Activated CD8-positive, alpha-beta memory T cell treated with anti-CD3 and anti-CD28 coated beads for 24 hours (primary cell): ENCODE measurements at places on chromosomes 6 and 20.

- no peak for DNase-seq
Measured at GRCh38 chr20:32411955-32412706, 54.0 kb downstream of the ASXL1 start.

DNA sequence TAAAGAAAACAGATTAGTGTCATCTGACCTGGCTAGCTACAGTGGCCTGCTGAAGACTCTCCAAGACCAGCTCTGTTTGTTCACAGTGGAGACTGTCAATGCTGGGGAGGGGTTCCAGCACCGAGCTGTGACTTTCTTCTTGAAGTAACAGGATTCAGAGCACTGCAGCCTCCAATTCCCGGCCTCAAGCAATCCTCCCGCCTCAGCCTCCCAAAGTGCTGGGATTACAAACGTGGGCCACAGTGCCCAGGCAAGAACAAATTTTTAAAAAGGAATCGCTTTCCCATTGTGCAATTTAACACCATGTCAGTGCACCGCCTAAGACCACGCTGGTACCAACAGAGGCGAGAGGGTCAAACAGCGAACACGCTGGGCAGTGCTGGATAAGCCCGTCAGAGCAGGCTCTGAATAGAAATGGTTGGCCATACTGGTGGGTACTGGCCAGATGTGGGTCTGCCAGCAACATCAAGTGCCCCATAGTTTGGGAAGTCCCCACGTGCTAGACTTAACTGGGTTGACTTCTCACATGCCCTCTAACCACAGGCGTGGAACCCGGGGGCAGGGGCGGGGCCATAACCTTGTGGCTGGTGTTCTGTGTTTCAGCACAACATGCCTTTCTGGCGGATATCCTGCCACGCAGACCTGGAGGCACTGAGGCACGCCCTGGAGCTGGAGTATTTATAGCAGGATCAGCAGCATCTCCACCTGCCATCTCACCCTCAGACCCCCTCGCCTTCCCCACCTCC is 168.9 kb downstream of the ZMYND8 start:
- no peak for DNase-seq

GRCh38 chr6:111171577-111172400 is 84.5 kb downstream of the SLC16A10 start:
- DNase-seq = no peak

DNA sequence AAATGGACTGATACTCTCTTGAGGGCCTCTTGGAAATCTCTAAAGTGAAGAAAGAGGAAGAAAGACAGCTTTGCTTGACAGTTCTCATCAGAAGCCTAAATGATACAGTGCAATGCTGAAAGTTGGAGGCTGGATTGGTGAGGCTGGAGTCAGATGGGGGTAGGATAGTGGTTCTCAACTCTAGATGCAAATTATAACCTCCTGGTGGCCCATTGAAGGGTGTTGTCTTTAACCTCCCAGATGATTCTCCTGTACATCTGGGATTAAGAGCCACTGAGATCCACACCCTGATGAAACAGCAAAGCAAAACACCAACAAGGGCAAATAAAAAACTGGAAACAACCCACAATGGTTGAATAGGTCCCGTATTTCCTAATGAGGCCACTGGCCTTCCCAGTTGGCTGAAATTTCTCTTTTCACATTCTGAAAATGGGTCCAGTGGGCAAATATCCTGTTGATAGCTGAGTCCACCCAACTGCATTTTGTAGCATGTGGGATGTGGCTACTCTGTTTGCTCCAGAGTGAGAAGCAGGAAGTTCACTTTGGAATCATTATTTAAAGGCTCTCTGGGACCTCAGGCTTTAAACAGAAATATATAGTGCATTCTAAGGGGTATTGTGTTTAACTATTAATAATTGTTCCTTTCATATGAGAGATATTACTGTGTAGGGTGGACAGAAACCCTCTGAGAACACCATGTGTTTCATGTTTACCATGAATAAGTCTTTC is 208.1 kb downstream of the SOX4 start:
- no peak for DNase-seq

DNA sequence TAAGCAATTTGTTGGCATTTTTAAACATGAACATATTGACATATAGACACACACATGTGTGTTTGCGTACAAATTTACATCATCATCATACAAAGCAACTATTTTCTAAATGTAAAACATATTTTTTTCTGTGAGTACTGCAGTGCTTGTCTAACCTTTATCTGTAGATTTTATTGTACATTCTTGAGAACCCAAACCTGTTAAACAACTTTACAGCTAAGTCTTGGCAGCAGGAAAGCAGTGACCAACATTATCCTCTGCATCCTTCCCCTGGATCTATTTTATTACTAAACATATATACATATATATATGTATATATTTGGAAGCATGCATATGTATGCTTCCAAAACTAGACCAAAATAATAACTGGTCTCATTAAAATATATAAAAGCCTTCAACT is 10.4 kb upstream of the PLCB1 start:
- no peak for DNase-seq

GRCh38 chr6:33668914-33669313 is 42.6 kb downstream of the UQCC2 start:
- no peak for DNase-seq

- DNase-seq = no peak
Measured at GRCh38 chr20:62433658-62434497, 6.5 kb upstream of the RBBP8NL start.

GRCh38 chr6:166206510-166207283 is 39.0 kb upstream of the TBXT start:
- no peak for DNase-seq

- no peak for DNase-seq
Measured at GRCh38 chr6:36692861-36693702, 4.5 kb upstream of the RAB44 start.

DNA sequence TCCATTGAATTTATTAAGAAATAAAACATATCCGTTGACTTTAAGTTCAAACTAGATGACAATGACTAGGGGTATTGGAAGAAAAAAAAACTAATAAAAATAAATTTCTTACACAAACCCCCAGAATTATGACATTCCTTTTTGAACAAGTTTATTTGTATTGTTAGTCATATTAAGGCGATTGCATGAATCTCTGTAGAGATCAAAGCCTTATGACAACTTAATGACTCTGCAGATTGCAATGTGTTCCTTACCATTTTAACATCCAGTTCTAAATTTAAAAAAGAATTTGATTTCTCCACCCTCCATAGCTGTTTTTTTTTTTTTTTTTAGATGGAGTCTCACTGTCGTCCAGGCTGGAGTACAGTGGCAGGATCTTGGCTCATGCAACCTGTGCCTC is 189.8 kb upstream of the CEP162 start:
- DNase-seq = no peak

DNA sequence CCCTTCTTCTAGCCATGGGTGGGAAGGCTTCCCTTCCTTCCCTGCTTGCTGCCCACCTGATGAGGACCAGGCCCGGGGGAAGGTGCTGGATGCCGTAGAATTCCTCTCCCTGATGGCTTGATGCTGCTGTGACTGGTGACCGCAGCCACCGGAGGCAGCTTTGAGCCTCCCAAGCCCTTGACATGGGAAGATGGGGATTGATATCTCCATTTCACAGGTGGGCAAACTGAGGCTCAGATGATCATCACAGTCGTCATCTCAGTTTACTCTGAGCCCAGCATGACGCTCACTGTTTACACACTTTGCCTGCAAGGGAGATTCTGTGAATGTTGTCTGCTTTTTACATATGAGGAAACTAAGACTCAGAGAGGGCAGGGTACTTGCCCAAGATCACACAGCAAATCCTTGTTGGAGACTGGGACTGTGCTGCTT is 43.9 kb downstream of the SRC start:
- no peak for DNase-seq

GRCh38 chr20:38790200-38791053 is 15.1 kb upstream of the PPP1R16B start:
- no peak for DNase-seq

DNA sequence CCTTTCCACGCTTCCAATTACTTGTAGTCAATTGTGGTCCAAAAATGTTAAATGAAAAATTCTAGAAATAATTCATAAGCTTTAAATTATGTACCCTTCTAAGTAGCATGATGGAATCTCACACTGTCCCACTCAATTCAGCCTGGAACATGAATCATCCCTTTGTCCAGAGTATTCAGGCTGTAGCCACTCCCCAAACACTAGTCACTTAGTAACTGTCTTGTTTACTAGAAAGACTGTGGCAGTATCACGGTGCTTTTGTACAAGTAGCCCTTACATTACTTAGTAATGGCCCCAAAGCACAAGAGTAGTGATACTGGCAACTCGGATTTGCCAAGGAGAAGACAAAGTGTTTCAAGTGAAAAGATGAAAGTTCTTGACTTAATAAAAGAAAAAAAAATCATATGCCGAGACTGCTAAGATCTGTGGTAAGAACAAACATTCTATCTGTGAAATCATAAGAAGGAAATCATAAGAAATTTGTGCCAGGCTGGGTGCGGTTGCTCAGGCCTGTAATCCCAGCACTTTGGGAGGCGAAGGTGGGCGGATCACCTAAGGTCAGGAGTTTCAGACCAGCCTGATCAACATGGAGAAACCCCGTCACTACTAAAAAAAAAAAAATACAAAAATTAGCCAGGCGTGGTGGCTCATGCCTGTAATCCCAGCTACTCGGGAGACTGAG is 168.5 kb upstream of the SIM1 start:
- no peak for DNase-seq

DNA sequence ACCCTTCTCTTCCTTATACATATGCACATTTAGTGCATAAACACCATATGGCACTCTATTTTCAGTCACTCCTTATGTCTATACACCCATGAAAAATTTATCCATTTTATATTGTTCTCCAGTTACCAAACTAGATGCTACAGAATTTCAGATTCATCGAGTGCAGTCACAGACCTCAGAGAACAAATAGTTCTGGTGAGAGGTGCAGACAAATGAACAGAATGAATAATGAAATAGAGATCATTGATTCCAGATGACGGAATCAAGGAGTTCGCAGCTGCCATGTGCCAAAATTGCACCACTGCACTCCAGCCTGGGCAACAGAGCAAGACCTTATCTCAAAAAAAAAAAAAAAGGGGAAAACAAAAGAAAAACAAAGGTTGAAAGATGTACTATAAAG is 214.8 kb upstream of the CEP162 start:
- no peak for DNase-seq

DNA sequence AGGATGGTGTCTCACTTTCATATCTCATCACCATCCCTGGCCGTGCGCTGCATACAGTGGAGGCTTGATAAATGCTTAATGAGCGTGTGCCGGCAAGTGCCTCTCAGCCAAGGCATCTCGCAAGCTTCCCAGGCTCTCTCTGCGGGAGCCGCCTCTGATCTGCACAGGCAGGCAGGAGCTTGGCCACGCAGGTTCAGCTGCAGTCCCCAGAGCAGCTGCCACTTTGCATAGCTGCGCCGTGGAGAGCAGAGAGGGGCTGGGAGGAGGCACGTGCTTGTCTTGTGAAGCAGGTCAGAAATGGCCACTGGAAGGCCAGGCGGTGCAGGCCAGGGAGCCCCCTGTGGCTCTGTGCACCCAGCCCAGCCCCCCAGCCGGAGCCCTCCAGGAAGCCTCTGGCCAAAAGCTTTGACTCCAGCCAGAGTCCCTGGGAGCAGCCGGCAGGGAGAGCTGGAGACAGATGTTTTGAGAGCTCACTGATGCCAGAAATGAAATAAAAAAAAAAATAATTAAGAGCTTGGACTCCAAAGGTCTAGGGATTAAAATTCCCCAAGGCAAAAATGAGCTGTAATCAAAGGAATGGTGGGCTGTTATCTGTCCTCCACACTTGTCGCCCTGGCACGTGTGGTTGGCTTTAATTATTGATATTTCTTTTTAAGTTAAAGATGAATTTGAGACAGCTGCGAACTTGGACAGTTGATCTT is 377.0 kb downstream of the CDH4 start:
- DNase-seq = no peak

GRCh38 chr20:21808863-21809664 is 103.6 kb downstream of the PAX1 start:
- peak; percentile 63 for DNase-seq

GRCh38 chr20:11158589-11158988 is 484.8 kb upstream of the JAG1 start:
- no peak for DNase-seq

- no peak for DNase-seq
Measured at GRCh38 chr6:74936886-74937285, 269.0 kb downstream of the COL12A1 start.

GRCh38 chr6:10312445-10312844 is 102.4 kb downstream of the TFAP2A start:
- DNase-seq = no peak

DNA sequence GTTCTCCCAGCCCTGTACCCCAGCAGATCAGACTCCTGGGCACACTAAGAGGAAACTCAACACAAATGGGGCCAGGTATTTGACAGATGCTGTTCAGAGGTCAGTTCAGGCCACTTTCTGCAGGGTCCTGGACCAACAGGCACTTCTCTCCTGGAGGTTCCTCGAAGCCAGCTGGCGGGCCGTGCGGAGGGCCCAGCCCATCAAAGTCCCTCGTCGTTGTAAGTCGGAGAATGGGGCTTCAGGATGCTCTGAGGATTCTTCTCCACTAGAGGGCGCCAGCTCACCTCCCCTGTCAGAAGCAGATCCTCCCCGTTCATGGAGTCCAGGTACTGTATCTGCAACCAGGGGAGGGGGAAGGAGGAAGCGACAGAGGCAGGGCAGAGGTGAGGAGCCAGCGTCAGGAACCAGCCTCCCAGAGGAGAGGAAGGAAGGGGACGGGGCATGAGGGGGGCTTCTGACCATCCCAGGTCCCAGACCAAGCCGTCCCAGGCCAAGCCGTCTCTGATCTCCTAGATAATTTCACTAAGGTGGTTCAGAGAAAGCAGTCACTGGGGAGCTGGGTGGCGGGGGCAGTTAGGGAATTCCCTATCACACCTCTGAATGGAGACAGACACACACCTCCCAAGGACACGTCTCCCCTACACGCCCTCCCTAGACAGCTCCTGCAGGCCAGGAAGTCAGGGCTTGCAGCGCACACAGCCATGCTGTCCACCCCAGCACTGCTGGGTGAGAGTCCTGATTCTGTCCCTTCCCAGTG is 11.7 kb upstream of the FAM83C start:
- DNase-seq = peak; percentile 90

DNA sequence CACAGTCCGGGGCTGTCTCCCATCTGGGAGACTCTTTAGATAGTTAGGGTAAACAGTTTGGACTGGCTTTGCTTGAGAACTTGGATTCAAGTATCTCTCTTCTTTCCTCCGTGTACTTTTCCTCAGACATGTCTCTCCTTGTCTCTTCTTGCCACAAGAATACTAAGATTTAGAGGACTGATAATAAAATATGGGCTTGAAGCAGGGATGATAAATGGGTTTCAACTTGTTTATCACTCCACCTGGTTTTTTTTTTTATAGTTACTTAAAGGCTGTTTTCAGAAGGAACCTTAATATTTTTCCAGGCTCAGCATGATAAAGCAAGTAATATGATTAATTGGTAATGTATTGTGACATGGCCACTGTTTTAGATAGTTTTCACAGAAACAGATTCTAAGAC is 40.9 kb upstream of the KIF13A start:
- DNase-seq = no peak
